Fibroblast of villous mesenchyme (primary cell): ENCODE measurements at places on chromosomes 6 and 20.

- no peak for DNase-seq
Measured at GRCh38 chr20:37471741-37472235, 49.3 kb upstream of the NNAT start.

DNA sequence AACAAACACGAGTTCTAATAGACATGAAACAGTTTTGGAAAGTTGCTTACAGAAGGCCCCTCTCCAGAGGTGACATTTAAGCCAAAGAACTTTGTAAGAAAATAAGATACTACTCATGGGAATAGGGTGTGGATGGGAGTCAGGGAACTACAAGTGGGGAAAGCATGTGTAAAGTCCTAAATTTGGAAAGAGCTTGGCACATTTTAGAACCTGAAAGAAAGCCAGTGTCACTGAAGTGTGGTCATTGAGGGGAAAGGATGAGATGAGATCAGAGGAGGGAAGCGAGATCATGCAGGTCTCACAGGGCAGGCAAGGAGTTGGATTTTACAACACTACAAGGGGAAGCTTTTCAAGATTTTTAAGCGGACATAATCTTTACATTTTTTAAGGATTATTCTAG lies 38.0 kb downstream of the VGLL2 start:
- no peak for DNase-seq

GRCh38 chr20:38426006-38426897 lies 8.9 kb downstream of the SNHG17 start:
- DNase-seq, result peak; percentile 88

GRCh38 chr6:71258078-71258866 lies 30.3 kb upstream of the OGFRL1 start:
- peak; percentile 49 for DNase-seq

- DNase-seq, result no peak
Measured at GRCh38 chr6:95517568-95517967, 59.8 kb upstream of the MANEA start.

GRCh38 chr6:21537637-21538036 lies 55.9 kb upstream of the SOX4 start:
- no peak for DNase-seq

GRCh38 chr20:59770851-59771250 lies 162.6 kb downstream of the SYCP2 start:
- DNase-seq, result no peak

GRCh38 chr20:25287631-25288290 lies 39.9 kb downstream of the PYGB start:
- DNase-seq, result no peak

- DNase-seq, result no peak
Measured at GRCh38 chr20:54250691-54251090, 42.8 kb downstream of the PFDN4 start.

- DNase-seq, result no peak
Measured at GRCh38 chr6:25934735-25935313, 4.3 kb upstream of the SLC17A2 start.

- no peak for DNase-seq
Measured at GRCh38 chr6:29008089-29008488, 3.0 kb upstream of the ZNF311 start.

DNA sequence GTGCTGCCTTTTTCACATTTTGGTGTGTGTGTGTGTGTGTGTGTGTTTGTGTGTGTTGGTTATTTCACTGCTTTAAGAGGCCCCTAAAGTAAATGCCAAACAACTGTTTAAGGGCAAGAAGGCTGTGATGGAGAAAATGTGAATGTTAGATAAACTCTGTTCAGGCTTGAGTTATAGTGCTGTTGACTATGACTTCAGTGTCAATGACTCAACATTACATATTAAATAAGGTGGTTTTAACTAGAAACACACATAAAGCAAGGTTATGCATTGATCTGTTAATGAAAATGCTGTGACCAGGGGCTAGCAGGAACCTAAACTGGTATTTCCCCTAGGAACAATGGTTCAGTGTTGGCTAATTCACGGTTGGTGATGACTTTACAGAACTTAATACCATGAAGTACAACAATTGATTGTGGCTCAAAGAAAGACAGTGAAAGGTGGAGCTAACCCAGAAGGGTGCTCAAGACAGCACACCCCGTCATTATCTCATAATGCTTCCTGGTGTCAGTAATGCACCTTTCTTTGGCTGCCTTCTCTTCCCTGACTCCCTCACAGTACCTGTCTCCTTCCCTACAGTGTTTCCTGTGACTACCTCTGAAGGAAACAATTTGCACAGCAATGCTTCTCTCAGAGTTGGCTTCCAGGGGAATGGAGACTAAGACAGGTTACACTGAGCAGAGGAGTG lies 116.1 kb downstream of the RIN2 start:
- no peak for DNase-seq

DNA sequence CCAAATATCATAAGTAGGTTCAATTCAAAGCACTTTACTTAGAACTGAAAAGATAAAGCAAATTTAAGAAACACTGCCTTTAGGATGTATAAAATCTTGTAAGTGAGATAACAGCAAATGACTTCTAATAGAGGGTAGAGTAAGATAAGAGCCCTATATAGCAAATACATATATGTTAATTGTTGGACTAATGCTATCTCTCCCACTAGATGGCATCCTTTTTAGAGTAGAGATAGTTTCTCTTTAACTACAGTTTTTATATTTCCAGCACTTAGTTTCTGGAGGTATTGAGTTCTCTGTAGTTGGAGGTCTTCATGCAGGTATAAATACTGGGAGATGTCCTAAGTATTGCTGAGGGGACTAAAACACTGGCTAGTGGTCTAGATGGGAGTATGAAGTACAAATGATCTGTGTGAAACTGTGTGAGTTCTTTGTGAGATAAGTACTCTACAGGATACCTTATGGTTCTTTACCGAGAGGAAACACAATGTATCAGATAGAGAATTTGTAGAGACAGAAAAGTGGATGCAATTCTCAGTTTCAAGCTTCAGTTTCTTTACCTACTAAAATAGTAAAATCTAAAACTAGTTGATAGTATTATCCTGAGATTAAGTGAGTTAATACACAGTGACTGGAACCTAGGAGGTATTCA lies 399.3 kb downstream of the KHDRBS2 start:
- DNase-seq, result no peak

DNA sequence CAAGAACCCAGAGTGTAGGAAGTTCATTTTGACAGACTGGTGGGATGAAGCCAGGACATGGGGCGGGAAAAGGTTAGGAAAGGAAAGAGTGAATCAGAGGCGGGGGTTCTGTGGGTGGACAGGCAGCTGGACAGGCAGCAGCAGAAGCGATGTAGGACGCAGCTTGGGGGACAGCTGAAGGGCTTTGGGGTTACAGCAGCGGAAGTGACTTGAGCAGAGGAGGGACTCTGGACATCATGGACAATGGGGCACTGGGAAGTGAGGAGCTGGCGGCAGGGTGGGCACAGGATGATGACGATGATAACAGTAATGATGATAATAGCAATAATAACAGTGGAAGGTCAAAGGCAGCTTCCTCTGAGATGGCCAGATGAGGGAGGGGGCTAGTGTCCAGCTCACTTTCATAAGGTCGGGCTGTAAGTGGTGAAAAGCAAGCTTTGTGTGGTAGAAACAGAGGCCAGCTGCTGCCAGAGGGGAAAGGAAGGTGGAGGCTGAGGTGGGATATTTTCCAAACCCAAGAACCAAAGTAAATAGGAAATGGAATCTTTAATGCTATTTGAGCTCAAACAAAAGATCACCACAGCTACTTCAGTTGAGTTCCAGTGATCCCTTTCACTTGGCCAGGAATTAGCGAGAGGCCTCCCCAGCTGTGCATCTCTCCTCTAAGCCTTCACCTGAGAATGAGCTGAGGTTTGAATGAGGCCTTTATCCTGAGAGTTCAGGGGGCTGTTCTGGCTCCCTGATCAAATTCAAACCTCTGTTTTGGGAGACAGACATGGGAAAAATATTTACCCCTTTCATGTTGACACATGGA lies 433.5 kb downstream of the DHX35 start:
- DNase-seq, result no peak

GRCh38 chr6:115914098-115914497 lies 146.6 kb downstream of the FRK start:
- no peak for DNase-seq

DNA sequence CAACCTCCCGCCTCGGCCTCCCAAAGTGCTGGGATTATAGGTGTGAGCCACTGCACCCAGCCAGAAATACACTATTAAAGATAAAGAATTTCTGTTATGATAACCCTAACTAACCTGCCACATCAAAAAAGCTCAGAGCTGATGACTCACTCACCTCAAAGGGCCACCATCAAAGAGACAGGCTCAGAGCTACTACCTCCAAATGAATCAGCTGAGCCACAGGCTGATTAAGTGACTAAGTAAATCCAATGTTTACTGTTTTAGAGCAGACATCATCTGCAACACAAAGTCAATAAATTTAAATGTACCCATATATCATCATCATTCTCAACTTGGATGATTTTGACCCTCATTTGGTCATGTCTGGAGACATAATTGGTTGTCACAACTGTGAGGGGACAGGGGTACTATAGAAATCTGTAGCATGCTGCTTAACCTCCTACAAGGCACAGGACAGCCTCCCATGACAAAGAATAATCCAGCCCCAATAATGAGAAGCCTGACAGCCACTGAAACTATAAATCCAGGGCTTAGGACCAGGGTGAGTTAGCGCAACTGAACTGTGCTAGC lies 106.5 kb downstream of the ATP9A start:
- DNase-seq, result peak; percentile 42

- peak; percentile 30 for DNase-seq
Measured at GRCh38 chr6:53731866-53732636, 62.8 kb upstream of the LRRC1 start.

GRCh38 chr6:13589801-13590200 lies 15.4 kb downstream of the SIRT5 start:
- DNase-seq, result no peak

- peak; percentile 38 for DNase-seq
Measured at GRCh38 chr20:3218307-3218988, 9.2 kb downstream of the ITPA start.

DNA sequence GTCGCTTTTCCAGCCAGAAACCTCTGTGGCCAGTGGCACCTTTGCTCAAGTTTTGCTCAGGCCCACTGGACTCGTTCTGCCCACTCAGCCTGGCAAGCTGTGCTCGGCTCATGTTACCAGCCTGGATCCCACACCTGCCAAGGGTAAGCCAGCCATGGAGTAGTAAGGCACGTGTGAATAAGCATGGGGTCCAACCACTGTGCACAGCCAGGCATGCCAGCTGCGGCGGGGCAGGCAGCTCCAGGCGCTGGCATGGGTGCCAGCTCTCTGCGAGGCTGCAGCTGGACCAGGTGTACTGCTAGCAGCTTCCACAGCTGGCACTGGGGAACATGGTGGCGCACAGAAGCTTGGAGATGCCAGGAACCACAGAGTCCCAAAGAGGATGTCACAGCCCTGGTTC lies 32.1 kb upstream of the PDYN start:
- no peak for DNase-seq
